ENCODE measurements at places on chromosomes 6 and 20. TPM values are rescaled to one million over a fixed set of nuclear protein-coding genes. Genes with fewer than 3 reads are reported as not detected.

PERP gene
- total RNA-seq = 24.8 TPM

ZBTB12 gene
- total RNA-seq = 2.0 TPM

BCAS4 gene
- total RNA-seq = 12.6 TPM

C2 gene
- total RNA-seq = 1.3 TPM

OR2J1 gene
- not detected for total RNA-seq

CCDC28A gene
- 10.4 TPM for total RNA-seq

SRMS gene
- not detected for total RNA-seq

ZBTB24 gene
- 7.6 TPM for total RNA-seq

SYNDIG1 gene
- total RNA-seq = 2.6 TPM

HAO1 gene
- not detected for total RNA-seq

TXLNB gene
- total RNA-seq = 0.13 TPM

BIRC7 gene
- not detected for total RNA-seq

OR2W1 gene
- not detected for total RNA-seq

ZNF391 gene
- total RNA-seq = 4.7 TPM

MAPK13 gene
- 6.6 TPM for total RNA-seq

CLDN20 gene
- total RNA-seq = not detected

LPIN3 gene
- total RNA-seq = 11.1 TPM

LRRC73 gene
- 1.6 TPM for total RNA-seq

JPH2 gene
- total RNA-seq = 9.7 TPM

CEBPB gene
- total RNA-seq = 73.8 TPM

ADIG gene
- not detected for total RNA-seq
